Stimulated activated CD8-positive, alpha-beta memory T cell treated with anti-CD3 and anti-CD28 coated beads, Interleukin-7, amount 100 ng/mL, for 24 hours (primary cell): ENCODE measurements at places on chromosomes 1 and 21.
A peak's percentile ranks its signal among the peaks of the same experiment; 100 is the strongest.

- DNase-seq = no peak
Observed at GRCh38 chr1:38701088-38701487, 158.5 kb downstream of the RRAGC start.

GRCh38 chr1:34907487-34908090 is 21.9 kb downstream of the DLGAP3 start:
- DNase-seq = no peak

DNA sequence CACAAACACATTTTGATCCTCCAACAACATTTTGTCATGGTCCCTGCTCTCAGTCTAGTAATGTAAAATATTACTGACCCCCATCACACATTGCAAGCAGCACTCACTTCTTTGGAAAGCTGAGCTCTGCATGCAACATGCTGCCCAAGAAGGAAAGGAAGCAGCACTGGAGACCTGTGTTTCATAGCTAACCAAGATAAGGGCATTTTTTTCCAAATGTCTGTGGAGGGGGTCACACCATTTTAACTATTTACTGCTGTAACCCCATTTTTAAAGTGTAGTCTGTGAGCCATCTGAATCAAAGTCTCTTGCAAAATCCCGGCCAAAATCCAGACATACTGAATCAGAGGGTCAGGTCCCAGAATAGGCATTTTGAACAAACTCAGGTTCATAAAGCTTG is 4.5 kb upstream of the RASSF5 start:
- no peak for DNase-seq

DNA sequence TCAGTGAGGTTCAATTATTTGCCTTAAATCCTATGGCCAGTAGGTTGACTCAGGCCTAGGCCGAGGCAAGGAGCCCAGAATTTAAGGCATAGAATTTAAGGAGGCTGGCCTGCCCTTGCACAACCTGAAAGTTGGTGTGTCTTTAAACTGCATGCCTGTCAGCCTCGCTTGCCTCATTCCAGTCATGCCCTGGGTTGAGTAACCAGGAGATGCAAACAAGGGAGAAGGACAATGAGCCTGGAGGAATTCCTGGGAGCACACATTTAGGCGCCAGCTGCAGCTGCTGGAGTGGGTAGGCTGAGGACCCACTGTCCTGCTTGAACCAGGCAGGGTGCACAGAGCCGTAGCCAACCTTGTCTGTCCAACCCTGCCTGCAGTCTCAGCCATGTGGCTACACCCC is 11.7 kb downstream of the CD2 start:
- no peak for DNase-seq

DNA sequence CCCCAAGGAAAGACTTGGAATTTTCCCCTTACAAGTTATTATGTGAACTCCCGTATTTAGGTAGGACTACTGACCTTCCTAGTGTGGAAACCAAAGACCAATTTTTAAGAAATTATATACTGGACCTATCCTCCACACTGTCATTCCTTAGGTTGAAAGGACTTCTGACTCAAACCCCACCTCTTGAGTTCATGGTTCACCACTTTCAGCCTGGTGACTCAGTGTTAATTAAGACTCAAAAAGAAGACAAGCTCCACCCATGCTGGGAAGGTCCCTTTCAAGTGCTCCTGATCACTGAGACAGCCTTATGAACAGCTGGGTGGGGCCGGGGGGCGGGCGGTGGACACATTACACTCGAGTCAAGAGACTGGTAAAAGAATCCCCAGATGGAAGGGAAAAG is 113.2 kb downstream of the LRRC53 start:
- DNase-seq = no peak

- no peak for DNase-seq
Observed at GRCh38 chr1:178684542-178685000, 40.5 kb upstream of the RALGPS2 start.

GRCh38 chr1:26291939-26292338 is 12.1 kb downstream of the SH3BGRL3 start:
- no peak for DNase-seq

DNA sequence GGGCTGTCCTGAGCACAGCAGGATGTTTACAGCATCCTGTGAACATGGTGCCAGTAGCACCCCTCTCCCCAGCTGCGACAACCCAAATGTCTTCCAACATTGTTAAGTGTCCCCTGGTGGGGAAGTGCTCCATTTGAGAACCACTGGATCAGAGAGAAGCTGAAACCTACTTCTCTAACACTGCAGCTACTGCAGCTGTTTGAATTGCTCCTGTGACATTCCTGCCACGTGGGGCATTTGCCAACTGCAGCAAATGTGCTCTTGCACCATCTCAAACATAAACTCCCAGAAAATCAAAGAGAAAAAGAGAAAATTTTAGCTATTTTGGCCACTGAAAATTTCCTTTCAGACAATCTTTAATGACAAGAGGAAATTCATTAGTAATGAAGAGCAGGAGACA is 11.0 kb downstream of the SLC2A5 start:
- no peak for DNase-seq

DNA sequence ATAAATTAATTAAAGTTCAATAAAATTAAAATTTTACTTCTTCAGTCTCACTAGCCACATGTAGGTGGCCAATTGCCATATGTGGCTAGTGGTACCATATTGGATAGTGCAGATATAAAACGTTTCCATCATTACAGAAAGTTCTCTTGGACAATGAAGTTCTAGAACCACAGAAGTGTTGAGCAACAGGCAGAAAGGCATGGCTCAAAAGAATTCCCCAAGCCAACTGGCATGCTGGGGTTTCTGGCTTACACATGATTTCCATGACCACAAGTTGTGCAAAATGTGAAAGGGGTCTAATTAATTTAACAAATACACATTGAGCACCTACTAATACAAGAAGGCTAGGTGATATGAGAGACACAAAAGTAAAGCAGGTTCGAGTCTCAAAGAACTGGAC is 72.2 kb upstream of the CDC42BPA start:
- DNase-seq = no peak

GRCh38 chr21:42836402-42836666 is 43.0 kb downstream of the WDR4 start:
- DNase-seq = no peak

DNA sequence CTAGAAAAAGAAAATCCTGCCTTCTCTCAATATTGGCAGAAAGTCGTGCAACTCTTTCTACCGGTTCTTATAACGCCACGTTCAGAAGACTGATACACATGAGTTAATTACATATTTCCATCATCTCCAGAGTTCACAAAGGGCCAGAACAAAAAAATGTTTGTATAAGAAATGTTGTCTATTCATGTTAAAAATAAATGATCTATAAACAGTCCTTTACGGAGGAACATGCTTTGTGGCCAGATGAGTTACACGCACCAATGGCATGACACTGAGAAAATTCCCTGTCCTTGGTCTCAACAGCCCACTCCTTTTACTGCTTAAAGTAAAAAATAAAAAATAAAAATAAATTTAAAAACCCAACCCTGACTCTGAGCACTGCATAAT is 29.5 kb downstream of the C2CD2 start:
- DNase-seq = no peak

GRCh38 chr1:16967962-16968361 is 12.5 kb downstream of the MFAP2 start:
- DNase-seq = no peak

DNA sequence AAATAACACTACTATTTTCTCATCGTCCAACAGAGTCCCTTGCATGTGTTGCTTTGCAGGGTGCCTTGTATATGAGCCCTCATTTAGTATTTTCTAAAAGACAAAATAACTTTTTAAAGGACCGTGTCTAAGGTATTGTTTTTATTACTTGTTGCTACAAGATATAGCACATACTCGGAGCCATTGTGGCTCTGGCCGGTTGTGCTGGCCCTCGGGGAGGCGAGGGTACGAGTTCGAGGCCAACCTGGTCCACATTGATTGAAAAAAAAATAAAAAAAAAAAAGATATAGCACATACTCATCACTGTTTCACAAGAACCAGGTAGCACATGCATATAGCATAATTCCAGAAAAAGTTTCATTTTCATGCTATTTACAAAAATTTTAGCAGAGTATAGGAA is 869.2 kb downstream of the MRPL39 start:
- DNase-seq = no peak

DNA sequence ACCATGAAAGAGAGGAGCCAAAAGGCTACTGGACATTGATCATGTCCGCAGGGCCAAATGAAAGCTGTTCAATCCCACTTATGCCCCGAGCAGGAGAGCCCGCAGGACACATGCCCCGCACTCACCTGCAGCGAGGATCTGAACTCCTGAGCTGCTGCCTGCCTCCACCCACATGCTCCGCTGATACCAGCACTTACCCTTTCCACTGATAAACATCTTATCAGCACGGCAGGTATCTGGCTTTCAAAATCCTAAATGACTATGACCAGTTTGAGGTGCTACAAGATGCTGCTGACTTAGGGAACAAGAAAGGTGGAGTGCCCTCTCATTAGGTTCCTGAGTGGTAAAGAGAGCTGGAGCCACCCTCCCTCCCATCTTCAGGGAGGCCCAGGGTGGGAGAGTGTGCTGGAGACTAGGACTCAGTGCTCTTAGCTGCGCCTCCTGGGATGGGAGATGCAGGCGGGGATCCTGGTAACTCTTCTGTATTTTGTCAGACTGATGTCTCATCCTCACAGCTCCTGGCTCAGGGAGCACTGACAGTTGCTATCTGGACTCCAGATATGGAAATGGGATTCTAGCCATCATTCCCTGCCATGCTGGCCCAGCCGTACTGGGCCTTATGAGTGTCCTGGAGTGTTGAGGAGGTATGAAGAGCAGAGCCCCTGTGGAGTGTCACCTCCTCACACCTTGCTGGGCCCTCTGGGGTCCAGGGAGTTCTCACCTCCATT is 86.4 kb upstream of the F3 start:
- DNase-seq = no peak

GRCh38 chr1:171654942-171655745 is 2.7 kb upstream of the MYOC start:
- DNase-seq = peak; percentile 59

DNA sequence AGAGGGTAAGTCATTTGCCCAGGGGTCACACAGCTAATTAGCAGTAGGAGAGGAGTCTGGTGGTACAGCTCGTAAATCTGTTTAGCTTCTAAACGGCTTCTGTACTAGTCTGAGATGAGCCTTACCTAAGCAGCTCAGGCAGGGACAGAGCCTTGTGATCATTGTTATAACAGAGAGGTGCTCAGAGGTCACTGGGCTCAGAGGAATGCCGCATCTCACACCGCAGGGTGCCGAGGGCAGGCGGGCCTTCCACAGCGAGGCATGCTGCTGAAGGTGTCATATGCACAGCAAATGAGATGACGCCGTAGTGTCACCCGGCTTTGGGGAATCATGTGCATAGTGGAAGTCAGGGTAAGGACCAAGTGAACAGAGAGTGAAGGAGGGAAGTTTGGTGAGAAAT is 305.2 kb upstream of the FMN2 start:
- no peak for DNase-seq

DNA sequence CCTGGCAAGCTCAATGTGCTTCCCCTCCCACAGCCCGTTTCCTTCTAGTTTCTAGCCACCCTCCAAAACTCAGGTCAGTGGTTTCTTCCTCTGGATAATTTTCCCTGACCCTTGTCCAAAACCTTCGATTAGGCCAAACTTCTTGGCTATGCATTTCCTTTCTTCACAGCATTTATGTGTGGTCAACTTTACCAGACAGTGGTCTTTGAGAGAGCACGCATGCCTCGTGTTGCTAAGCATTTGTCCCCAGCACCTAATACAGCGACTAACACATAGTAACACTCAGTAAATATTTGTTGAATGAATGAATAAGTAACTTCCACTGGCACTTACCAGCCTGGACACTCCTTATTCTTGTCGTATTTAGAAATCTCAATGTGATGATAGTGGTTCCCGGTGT is 610.7 kb downstream of the PLPP3 start:
- DNase-seq = no peak

DNA sequence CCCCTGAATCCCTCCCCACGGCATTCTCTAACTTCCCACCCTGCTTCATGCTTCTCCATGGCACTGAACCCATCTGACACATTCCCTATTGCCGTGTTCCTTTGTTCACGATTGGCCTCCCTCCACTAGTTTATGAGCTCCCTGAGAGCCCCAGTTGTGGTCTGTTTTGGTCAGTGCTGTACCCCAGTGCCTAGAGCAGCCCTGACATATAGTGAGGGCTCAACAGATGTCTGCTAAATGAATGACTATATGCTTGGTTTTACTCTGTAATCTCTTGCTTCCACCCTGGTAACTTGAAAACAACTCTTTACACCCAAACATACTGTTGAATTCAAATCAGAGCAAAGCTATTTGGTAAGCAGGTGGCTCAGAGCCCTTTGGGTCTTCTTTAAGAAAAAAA is 171.1 kb upstream of the EDN2 start:
- DNase-seq = no peak

DNA sequence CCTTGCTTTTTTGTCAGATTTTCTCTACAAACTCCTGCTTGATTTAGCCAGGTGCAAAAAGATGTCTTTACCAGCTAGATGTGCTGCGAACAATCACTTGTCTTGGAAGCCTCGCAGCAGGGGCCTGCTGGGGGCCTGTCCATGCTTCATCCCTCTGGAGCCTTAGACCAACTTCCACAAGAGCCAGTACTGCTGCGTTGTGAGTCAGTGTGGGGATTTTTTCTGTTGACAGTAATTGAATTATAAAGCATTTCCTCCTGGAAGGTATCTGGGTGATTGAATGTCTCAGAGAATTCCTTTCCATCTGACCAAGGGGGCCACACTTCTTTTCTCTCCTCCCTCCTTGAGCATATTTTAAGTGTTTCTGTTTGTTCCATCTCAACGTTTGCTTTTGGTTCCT is 40.4 kb upstream of the LDLRAP1 start:
- no peak for DNase-seq

- no peak for DNase-seq
Observed at GRCh38 chr1:154151311-154151710, 3.6 kb downstream of the NUP210L start.

GRCh38 chr1:41431490-41432350 is 52.8 kb downstream of the EDN2 start:
- no peak for DNase-seq

- DNase-seq = no peak
Observed at GRCh38 chr1:67710417-67710816, 25.4 kb downstream of the GADD45A start.

- no peak for DNase-seq
Observed at GRCh38 chr1:234961456-234962339, 166.9 kb downstream of the TOMM20 start.

DNA sequence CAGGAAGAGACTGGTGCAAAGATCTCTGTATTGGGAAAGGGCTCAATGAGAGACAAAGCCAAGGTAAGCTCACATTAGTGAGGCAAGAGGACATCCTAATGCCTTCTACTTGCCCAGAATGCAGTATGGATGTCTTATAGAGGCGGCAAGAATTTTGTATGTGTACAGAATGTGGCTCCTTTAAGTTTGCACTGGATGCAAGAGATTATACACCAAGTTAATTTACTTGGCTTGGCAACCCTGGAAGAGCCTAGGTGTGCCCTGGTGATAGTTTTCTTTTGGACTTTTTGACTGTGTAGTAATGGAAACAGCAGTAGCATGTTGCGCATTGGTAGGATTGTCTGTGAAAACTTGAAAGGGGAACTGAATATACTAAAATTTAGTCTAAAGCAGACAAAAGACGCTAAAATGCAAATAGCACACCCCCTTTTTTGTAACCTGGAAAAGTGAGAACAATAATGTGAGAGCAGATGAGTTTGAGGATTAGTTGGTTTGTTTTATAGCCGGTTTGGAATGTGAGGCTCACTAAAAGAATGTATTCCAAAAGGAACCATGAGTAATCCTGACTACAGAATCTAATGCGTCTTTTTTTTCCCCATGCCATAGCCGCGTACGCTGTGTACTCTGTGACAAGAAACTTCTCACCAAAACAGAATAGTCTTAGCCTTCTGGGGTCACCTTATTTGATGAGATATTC is 18.1 kb downstream of the KHDRBS1 start:
- no peak for DNase-seq
